ENCODE measurements at places on chromosomes 4 and X.
A peak's percentile ranks its signal among the peaks of the same experiment; 100 is the strongest.

GRCh38 chr4:153679486-153679885, 4.6 kb upstream of the TLR2 start:
- no peak for DNase-seq

- no peak for DNase-seq
Observed at GRCh38 chrX:42241421-42241820, 318.1 kb upstream of the CASK start.

DNA sequence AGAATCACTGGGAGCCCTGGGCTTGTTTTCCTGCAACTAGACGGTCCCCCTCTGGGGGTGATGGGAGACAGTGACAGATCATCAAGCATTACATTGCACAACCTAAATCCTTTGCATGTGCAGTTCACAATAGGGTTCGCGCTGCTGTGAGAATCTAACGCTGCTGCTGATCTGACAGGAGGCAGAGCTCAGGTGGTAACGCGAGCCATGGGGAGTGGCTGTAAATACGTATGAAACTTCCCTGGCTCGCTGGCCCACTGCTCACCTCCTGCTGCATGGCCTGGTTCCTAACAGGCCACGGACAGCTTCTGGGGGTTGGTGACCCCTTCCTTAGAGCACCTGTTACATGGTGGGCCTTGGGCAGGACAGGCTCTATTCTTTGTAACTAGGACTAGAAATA, 10.4 kb downstream of the PAQR3 start:
- DNase-seq: no peak

GRCh38 chrX:118346258-118347094, 570 bp downstream of the WDR44 start:
- peak; percentile 57 for DNase-seq

- DNase-seq: no peak
Observed at GRCh38 chr4:101707596-101707995, 82.9 kb upstream of the BANK1 start.

DNA sequence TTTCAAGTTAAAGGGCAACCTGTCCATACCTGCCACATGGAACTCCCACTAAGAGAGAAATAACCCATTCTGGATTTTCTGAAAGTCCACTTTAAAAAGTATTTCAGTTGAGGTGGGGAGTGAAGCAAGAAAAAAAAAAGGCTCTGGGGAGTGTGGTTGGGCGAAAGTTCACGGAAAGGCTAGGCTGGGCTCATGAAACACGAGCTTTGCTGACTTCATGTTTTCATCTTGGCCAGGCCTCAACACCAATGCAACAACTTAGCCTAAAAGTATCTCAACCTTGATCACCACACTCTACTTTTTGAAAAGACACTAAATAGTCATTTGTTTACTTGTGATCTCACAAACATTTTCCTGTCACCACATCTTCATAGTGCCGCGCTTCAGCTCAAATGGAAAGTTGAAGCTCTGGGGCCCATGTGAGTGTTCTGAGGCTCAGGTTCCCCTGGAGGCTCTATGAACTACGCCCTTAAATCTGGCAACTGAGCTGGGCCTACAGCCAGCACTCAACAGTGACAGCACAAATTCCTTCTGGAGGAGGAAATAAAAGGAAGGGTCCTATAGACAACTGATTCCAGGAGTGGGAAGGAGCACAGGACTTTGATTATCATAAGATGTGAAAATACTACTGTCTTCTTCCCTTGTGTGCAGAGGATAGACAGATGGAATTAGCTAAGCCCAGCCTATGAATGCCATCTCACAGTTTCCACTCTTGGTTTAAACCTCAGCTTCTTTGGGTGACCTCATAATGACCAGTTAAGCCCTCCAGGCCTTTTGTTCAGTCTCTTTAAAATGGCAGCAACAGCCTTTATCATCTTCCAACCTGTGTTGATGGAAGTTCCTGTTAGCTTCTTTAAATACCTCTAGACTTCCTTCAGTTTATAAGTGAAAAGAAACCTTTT, 5.1 kb downstream of the CD40LG start:
- DNase-seq: no peak

- no peak for DNase-seq
Observed at GRCh38 chr4:144862210-144862609, 216.3 kb downstream of the HHIP start.

- DNase-seq: no peak
Observed at GRCh38 chr4:87819281-87819919, 13.4 kb upstream of the MEPE start.

DNA sequence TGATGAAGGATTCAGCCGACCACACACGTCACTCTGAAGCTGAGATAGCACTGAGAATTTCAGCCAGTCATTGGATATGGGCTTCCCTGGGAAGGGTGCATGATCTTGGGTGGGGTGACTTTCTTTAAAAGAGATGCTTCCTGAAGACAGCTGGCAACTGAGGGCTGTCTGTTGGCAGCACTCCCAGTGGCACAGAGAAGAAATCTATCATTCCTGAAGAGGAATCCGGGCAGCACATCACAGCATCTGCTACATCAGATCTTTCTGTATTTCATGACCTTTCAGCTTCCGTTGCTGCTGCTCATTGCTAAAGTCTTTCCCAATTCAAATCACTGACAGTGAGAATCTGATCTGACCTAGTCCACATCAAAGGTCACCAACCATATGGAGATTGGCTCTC, 193.8 kb upstream of the RBPJ start:
- no peak for DNase-seq

GRCh38 chrX:43860646-43861370, 21.4 kb downstream of the MAOB start:
- DNase-seq: no peak

DNA sequence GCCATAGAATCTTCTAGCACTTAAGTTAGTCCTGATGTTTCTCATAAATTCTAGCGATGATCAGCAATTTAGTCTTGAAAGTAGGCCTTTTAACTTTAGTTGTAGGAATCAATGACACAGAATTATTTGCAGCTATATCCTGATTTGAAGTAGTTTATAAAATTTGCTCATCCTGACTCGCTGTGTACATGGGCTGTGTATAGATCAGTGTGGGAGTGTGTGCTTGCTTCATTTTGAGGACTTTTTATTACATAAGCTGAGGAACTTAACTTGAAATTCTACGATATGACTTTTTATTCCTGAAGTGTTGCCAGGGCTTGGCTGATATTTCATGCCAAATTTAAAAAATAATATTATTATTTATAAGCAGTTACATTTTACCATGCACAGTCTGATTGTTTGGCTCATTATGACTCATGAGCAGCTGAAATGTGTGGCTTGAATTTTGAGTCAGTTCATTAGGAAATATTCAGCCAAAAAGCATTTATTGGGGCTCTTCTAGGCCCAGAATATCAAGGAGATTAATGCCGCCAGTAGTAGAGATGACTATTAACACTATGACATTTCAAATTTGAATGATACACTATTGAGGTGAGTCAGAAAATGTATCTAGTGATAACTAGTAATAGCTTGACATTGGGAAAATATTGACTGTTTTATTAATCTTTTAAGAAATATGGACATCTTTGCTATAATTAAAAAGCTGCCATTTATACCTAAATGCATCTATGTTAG, 128.9 kb upstream of the LIMCH1 start:
- no peak for DNase-seq

DNA sequence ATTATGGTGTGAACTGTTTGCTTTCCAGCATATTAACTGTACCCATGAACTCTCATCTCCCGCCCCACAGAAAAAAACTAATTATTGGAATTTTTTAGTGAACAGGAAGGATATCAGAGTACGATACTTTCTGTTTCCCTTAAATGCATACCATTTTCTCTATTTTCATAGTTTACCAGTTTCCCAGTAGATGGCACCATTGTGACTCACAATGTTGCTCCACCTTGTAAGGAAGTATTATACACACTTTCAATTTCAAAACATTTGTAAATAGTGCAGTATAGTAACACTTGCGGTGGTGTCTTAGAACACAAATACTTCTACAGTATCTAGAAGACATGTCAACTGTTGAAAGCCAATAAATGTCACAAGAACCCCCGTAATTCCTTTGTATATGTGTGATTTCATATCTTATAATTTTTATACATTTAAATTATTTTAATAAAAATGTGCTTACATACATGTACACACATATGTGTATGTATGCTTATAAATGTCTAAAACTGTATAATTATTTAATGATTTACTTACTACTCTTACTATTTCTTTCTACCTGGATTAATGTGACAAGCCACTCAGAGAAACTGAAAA, 167.3 kb downstream of the SLIT2 start:
- no peak for DNase-seq

GRCh38 chr4:79611026-79611425, 203.0 kb upstream of the GK2 start:
- no peak for DNase-seq

GRCh38 chrX:590693-591404, 39.7 kb upstream of the SHOX start:
- DNase-seq: no peak

DNA sequence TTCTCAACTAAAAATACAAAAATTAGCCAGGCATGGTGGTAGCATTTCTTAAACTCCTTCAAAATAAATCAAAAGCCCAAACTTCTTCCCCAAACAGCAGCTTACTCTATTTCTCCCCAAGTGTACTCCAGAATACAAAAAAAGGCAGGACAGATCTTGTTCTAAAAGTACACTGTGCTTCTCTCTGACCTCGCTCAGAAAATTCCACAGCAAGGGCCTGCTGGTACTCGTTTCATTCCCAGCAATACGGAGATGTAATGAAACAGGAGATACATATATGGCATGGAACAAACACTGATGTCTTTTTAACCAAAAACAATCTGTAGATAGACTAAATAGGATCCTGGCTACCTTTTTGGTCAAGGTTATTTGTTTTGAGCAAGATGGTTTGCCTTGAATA, 25.2 kb downstream of the MAP7D2 start:
- no peak for DNase-seq

DNA sequence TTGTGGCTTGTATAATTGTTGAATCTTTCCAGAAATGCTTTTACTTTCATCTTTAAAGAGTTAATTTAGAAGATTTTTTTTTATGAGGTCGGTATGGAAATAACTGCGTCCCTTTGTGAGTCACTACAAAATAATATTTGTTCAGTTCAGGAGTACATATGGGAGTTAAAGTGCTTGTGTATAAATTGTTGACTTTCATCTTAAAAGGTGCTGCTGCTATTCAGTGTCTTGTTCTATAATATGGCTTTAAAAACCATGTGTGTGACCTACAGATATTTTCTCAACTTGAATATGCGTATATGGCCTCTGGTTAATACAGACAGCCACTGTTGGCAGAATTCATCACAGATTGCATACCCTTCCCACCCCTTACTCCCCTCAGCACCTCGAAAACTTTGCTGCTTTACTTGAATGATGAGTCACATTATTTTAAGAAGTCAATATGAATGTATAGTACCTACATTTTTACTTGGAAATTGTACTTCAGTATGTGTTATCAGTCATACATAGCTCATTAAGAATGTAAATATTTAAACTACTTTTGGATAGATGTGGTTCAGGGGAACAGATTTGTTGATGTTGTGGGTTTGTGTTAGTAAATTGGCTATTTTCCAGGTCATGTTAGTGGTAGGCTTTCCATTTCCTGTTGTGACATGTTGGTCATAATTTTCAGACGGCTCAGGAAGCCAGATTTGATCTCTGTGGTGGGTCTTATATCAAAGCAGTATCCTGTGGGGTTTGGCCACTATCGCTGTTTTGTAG, 1.5 kb downstream of the CLCN3 start:
- no peak for DNase-seq

DNA sequence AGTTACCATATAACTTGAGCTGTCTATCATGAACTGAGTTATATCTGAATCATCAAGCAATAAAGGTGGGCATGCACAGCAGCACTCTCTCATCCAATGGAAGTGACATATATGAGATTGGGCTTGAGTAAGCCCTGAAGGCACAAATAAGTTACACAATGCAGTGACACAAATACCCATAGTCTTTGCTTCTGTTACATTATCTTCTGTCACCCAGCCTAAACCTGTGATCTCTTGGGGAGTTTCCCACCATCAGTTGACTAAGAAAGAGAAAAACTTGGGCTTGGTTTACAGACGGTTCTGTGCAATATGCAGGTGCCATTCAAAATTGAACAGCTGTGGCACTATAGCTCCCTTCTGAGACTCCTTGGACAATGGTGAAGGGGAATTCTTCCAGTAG, 138.8 kb upstream of the IL15 start:
- no peak for DNase-seq

DNA sequence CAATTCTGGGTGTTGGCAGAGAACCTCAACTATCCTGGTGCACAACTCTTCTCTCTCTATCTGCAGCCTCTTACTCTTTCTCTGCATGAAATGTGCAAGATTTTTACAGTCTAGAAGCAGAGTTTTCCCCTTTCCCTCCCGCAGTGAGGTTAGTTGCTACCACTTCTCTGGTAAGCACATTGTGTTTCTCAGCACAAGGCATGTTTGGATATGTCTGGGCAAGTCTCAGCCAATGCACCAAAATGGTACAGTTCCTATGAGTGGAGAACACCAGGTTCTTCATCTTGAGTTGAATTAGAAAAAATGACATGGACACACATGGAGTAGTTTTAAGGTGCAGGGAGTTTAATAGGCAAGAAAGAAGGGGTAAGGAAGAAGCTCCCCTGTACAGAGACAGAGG, 187.0 kb downstream of the CCNG2 start:
- DNase-seq: no peak

- no peak for DNase-seq
Observed at GRCh38 chr4:45350438-45350837, 624.1 kb upstream of the GNPDA2 start.

GRCh38 chr4:145481164-145481941, at the start of gene SMAD1:
Gene SMAD1 (plus strand): TSS chr4:145481853. CDS start chr4:145514614, 32,761 bp downstream.
- DNase-seq: peak; percentile 93

DNA sequence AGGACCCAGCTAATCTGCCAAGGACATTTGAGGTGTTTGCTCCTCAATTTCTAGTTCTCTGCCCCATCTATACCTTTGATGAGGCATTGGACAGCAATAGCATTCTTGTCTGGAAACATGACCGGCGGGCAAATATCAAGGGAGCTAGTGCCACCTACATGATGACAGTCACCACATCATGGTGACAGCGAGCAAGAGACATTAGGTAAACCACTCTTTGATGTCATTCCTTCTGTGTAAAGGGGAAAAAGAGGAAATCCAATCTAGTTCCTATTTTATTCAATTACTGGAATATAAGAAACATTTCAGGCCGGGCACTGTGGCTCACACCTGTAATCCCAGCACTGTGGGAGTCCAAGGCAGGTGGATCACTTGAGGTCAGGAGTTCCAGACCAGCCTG, 20.7 kb upstream of the IL13RA1 start:
- DNase-seq: no peak

GRCh38 chrX:118682258-118683014, 45.0 kb upstream of the IL13RA1 start:
- DNase-seq: no peak

DNA sequence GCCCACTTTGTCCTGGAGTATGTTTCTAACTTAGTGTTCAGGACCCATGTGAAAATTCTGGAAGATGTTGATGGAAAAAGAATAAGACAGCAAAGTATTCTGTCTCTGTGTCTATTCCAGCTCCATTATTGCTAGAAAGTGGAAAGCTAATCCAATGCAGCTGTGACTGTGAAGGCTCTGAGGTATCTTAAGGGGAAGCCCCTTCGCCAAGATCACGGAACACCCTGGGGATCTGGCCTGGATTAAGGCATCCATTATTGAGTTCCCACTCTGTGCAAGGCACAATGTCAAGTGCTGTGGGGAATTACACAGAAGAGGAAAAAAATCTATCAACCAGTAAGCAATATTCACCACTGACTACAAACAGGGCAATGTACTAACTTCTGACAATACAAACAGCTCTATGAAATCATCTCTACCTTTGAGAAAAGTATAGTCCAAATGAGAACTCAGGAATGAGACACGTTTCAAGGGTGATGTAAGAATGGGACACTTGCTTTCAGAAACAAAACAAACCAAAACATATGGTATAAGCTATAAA, 222.1 kb downstream of the LDB2 start:
- no peak for DNase-seq

GRCh38 chrX:135973025-135973547, 702 bp downstream of the MMGT1 start:
- DNase-seq: peak; percentile 38

Measured in left lobe of liver (tissue), 2 donors.